Lower leg skin (tissue), 4 donors: ENCODE measurements at places on chromosomes 16 and 17.

- DNase-seq = no peak
Measured at GRCh38 chr17:1843947-1844346, 14.1 kb downstream of the RPA1 start.

- no peak for DNase-seq
Measured at GRCh38 chr17:78764871-78765270, 17.2 kb downstream of the CYTH1 start.

DNA sequence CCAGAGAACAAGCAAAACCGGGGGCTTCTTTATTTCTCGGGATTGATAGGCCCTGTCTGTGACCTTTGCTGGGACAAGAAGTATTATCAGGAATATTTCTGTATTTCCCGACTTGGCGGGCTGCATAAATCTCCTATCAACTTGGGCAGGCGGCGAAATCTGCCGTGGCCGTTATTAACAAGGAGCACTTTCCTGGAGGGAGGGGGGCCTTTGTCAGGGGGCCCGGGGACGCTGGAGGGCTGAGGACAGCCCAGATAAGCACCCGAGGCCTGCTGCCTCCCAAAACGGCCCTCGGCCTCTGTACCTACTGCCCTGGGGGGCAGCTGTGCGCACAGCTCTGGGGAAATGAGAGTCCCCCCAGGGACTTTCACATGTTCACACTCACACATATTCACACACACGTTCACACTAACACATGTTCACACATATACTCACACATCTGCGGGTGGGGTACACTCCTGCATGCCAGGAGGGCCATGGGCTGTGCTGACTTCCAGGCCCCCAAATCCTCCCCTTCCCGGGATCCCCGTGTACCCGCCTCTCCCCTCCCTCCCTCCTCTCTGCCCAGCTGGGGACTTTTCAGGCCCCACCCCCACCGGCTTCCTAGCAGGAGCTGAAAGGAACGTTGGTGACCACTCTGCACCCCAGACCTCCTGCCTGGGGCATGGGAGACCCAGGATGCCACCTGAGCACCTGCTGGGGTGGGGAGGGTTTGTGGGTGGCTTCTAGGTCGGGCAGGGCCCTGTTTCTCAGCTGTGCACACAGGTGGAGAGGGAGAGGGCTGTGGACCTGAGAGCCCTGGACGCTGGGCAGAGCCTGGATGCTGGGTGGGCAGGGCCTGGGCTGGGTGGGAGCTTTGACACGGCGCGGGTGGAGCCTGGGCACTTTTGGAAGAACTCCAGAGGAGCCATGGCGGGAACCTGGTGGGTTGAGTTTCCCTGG, 24.3 kb upstream of the GSE1 start:
- no peak for DNase-seq

GRCh38 chr17:66652840-66653507, 181.9 kb upstream of the CACNG5 start:
- no peak for DNase-seq

DNA sequence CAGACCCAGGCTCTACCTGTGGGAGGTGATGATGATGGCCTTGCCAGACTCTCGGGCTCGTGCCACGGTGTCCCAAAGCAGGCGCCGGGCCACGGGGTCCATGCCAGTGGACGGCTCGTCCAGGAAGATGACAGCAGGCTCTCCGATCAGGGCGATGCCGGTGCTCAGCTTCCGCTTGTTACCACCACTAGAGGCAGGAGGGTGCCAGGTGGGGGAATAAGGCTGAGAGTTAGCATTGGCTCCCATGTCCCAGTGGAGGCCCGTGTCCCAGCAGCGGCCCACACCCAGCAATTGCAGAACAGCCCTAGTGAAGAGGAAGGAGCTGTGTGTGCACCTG, 10.3 kb upstream of the RNPS1 start:
- no peak for DNase-seq

- DNase-seq = no peak
Measured at GRCh38 chr17:44492706-44493272, 10.4 kb downstream of the GPATCH8 start.

GRCh38 chr17:17098551-17099179, 56.4 kb downstream of the MPRIP start:
- no peak for DNase-seq
